Umbilical cord (tissue), 2 donors: ENCODE measurements at places on chromosomes 6 and 20.

GRCh38 chr6:27810768-27811450 lies 101.3 kb downstream of the OR2B2 start:
- no peak for DNase-seq

- no peak for DNase-seq
Measured at GRCh38 chr6:10383331-10384090, 31.4 kb downstream of the TFAP2A start.

DNA sequence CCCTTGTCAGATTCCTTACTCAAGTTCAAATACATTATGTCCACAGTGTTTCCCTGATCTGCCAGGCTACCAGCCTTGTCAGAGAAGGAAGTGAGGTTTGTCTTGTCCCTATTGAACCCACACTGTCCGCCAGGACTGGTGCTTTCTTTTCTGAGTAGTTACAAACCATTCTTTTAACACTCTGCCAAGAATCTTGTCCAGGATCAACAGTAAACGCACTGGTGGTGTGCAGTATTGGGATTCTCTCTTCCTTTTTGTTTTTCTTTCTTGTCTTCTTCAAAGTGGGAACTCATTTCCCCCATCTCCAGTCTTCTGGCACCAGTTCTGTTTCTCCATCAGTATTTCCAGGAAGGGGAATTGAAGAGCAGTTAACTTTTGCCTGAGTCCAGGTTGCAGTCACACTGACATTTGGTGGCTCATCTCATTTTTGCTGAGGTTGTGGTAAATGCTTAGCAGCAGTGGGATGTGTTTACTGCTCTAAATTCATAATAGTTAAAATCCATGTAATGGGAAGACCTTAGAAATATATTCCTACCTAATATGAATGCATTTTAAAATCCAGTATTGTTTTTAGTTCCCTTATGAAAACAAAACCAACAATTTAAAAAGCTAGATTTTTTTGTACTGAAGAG lies 295.3 kb downstream of the PRL start:
- DNase-seq, result no peak

- DNase-seq, result no peak
Measured at GRCh38 chr6:147055821-147056392, 148.3 kb upstream of the STXBP5 start.
